ENCODE measurements at places on chromosomes 12 and 14.

DNA sequence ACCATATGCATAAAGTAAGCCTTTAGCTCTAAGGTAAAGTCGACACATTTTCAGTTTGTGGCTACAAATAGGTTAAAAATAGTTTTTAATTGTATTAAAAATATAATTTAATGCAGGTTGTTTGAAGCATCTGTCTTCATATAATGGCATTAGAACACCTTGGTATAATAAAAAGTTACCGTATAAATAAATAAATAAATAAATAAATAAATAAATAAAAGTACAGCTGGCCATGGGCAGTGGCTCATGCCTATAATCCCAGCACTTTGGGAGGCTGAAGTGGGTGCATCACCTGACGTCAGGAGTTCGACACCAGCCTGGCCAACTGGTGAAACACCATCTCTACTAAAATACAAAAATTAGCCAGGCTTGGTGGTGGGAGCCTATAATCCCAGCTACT is 15.6 kb downstream of the ZFYVE26 start:
- no peak for DNase-seq

DNA sequence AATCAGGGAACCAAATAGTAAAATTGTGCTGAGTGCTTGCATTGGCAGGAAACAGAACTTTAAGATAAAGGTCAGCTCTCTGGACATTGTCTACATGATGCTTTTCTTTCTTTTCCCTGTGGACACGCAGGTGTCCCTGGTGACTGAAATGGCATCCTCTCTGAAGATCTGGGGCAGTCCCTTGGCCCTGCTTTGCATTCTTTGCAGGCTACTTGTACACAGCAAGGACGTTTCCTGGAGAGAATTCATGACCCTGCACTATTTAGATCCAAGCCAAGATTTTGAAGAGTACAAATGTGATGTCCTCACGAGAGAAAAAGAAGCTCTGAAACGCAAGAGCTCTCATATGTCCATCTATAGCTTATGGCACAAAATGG is 11.3 kb upstream of the EDDM3A start:
- no peak for DNase-seq

DNA sequence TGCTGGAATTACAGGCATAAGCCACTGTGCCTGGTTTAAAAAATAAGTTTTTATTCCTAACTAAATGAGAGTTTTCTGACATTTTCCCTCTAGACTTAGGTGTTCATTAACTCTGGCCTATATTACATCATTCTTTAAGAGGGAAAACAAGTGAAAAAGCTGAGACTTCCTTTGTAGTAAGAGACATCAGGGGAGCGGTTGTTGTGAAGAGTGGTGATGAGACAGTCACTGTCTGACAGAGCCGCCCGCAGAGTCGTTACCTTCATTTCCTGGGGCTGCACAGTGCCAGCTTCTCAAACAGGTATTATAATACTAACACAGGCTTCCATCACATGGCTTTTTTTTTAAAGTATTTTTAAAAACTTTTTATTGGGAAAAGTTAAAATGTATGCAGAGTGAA is 19.7 kb upstream of the TDRD9 start:
- DNase-seq = no peak

GRCh38 chr14:24416254-24416931 is 13.1 kb downstream of the CBLN3 start:
- DNase-seq = no peak

DNA sequence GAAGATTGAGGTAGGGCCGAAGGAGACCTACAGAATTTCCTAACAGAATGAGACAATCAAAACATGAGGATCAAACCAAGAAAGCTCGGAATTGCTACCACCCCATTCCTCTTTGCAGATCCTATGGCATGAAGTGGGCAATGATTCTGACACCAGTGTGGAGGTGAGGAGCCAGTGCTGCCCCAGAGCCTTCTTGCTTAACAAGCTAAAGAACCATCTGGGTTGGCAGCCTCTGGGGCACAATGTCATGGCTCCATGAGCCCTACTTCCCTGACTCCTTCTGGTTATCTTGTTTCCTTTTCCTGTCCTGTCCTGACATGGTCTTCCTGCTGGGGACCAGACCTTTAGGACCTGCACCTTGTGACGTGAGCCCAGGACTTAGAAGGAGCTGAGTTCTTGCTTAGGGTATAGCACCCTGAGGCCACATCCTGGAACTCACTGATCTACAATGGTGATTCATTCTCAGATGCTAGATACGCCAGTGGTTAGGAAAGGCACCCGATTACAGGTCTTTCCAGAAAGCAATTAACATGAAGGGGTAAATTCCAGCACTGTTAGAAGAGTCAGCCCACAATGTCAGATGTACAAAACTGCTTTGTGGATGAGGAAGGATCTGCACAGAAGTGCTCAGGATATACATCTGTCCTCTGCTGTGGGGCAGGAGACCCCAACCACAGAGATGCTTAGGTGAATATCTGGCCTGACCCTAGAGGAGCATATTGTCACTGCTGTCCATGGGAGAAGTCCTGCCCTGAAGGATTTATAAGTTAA is 324.2 kb downstream of the ZFP36L1 start:
- DNase-seq = no peak

GRCh38 chr12:57247041-57247440 is 3.9 kb downstream of the STAC3 start:
- no peak for DNase-seq

- DNase-seq = peak; percentile 67
Observed at GRCh38 chr14:35332517-35333263, 40.5 kb downstream of the PSMA6 start.

- peak; percentile 91 for DNase-seq
Observed at GRCh38 chr12:64608901-64609535, 1.3 kb upstream of the RASSF3 start.

GRCh38 chr14:85088192-85088591 is 441.8 kb upstream of the FLRT2 start:
- DNase-seq = no peak

DNA sequence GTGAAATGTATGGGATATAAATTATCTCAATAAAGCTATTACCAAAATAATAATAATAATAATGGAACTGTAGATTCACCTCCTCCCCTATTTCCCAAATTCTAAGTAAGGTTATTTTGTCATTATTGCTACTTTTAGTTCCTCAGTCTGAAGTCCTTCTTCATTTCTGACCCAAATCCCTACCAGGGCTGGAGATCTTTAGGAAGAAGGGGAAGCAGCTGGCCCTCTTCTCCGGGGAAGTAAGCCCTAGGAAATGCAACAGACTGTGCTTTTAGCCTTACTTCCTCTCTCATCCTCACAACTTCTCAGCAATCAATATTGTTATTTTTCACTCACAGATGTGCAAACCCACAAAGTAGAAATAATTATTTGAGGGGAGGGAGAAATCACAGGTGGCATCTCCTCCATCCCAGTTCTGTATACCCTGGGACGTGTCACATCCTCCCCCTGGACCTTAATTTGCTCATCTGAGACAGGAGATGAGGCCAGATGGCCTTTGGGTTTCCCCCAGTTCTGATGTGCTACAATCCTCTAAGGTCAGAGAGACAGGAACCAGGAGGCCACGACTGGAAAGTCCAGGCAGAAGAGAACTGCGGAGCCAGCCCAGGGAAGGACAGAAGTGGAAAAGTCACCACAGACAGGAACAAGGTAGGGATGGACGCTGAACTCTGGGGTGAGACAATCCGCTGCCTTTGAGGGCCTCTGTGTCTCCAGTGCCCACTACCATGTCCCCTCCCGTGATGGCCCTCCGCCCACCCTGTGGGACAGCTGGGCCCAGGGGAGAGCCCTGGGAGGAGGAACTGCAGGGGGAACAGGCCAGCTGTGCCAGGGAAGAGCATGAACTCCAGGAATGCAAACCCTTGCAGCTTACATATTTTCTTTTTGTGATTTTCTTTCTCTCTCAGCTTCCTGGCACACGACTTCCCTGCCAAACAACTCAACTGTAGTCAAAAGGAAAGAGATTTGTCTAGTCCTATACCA is 10.6 kb upstream of the TNFRSF1A start:
- no peak for DNase-seq

DNA sequence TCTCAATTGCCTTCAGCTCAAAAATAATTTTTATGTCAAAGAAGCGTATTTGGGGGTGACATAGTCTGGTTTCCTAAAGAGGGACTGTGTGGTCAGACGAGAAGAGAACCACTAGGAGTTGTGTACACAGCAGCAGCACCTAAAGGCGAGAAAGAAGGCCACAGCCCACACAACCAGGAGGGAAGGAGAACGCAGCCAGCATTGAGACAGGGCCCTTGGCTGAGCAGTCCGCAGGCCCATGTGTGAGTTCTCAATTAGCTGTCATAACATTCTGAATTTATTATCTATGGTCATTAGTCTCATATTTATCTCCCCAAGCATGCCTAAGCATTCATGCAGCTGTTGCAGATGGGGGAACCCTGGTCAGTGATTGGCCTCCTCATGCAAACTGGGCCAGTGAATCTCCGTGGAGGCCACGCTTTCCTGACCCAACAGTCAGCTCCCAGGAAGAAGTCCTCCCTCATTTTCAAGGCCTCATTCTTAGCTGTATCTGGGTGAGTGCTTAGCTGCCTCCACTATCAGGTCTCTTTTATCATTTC is 81.2 kb upstream of the ATF7IP start:
- no peak for DNase-seq

DNA sequence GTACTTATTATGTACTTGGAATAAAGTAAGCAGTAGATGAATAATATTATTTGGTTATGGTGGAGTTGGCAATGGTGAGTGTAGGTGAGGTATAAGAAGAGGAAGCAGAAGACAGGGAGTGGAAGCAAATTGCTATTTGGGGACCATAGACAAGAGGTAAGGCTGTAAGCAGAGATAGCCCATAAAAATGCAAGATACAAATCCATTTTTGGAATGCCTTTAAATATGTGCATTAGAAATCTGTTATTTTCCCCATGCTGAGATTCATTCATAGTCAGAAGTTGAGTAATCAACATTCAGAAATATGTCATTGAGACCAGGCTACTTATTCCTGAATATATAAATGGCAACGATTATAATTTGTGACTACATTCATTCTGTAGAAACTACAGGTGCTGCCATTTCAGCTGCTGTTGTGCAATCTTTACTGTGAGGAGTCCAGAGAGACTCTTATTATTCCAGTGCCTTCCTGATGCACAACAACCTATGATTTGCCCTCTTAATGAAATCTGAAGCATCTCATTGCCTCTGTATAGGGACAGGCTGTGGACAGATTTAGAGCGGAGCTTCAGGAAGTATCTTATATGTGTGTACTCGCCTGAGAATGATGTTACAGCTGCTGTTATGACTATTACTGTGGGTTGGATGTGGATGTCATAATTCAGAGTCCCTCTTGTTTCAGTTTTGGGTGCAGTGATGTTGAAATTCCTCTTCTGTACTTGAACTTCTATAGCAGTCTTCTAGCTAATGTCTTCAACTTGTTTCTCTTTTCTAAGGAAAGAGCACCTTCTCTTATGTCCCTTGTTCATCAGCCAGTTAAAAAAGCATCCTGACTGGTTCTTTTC is 173.8 kb downstream of the NAV3 start:
- no peak for DNase-seq

DNA sequence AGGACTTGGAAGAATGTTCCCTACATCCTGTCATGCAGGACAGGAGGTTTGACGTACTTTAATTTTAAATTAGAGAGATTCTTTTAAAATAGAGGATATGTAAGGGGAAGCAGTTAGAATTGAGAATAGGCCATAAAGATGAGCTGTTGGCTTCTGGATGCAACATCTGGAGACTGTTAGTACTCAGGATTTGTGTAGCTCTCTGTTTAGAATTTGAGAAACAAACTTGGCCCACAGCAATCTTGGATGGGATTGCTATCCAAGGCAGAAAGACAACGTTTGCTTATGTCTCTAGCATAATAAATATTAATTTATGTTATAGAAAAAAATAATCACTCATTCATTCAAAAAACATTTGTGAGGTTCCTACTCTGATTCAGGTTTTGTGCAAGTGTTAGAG is 398.4 kb upstream of the NOVA1 start:
- DNase-seq = no peak

- peak; percentile 71 for DNase-seq
Observed at GRCh38 chr12:44015333-44015941, 179.6 kb downstream of the TMEM117 start.

GRCh38 chr14:73242357-73242901 is 5.1 kb downstream of the PAPLN start:
- no peak for DNase-seq

GRCh38 chr12:52229836-52230343 is 3.2 kb upstream of the KRT7 start:
- DNase-seq = no peak

DNA sequence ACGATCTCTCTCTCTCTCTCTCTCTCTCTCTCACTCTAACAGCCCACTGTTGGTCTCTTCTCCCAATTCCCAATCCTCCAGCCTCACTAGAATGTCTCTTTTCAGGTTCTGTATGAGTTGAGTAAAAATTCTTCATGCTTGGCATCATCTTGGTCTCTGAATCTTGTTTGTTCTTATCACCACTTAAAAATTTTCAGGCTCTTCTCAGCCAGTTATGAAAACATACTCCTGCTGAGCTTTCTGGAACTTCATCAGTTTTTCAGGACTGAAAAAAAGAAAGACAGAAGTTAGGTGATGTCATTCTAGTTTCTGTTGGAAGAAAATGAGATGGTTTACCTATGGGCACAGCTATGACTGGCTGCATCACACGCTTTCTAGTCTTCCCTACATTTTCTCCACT is 11.5 kb upstream of the IL22 start:
- no peak for DNase-seq

DNA sequence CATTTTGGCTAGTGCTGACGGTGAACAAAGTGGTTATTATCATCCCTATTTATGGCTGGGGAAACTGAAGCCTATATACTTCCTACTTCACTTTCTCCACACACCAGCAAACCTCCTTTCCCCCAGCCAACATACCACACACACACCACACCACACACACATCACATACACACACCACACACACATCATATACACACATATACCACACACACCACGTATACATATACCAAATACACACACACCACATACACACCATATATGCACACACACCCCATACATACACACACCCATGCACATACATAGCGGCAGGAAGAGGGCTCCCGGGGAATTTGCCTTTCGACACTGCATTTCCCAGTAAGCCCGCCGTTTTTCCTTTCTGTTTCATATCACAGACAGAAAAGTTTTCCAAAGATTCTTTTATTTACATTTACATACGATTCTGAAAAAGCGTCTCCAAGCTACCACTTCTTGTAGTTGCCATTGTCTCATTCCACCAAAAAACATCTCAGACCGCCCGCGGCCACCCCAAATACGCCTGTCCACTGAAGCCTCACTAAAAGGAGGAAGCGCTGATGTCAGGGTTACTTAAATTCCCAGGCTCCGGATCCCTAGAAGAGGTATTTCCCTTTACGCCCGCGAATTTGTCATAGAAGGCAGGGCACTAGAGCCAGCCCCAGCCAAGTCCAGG is 823 bp upstream of the RAB5B start:
- DNase-seq = no peak

DNA sequence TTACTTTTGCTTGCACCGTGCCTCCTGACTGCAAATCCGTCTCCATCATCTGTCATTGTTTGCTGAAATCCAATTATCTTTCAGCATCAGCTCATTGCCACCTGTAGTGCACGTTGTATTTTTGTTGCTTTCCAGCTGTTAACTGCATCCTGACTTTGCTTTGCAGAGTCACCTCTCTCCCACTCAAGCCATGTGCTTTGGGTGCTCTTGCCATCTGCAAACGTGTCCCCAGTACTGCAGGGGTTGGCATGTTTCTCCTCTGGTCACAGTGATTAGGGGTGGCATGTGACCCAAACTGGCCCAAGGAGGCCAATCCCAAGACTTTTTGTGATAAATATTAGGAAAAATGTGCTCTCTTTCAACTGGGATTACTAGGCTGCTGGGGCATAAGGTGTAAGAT is 10.5 kb upstream of the TMED2 start:
- DNase-seq = no peak

GRCh38 chr12:130748786-130749185 is 32.7 kb upstream of the RIMBP2 start:
- no peak for DNase-seq

Measured in LoVo (cell line).